Astrocyte of the hippocampus (primary cell): ENCODE measurements at places on chromosomes 6 and 20.

GRCh38 chr20:48381353-48382120, 446.3 kb downstream of the PREX1 start:
- peak; percentile 19 for DNase-seq

- no peak for DNase-seq
Observed at GRCh38 chr6:166949528-166950442, 6.6 kb downstream of the RNASET2 start.

DNA sequence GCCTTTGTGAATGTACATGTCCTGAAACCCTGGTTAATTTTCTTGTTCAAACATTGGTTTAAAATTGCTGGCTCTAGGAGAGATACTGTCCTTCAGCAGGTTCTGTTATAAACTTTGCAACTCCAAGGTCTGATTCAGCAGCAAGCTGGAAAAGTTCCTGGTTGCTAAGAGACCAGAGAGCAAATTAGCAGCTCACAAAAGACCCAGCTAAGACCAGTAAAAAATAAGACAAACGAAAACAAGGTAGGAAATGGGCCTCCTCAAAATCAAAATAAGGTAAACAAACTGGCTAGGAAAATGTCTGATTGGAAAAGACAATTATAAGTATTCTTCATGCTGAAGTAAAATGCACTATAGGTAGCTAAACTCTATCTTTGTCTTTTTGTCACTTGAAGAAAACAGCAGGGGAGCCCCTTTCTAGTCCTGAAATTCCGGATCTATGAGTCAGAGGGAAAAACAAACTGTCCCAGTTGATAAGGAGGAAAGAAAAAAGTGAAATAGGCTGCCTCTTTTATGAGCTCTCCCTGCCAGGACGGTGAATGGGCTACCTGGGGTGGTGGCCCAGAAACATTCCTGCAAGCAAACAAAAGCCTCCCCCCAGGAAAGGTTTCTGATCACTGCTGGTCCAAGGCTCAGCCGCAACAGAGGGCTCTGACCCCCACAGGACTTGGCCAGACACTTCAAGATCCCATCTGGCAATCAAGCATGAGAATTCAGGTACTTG, 41.6 kb downstream of the UNC5CL start:
- peak; percentile 92 for DNase-seq

- DNase-seq = peak; percentile 48
Observed at GRCh38 chr6:51626391-51626790, 461.0 kb downstream of the PKHD1 start.

DNA sequence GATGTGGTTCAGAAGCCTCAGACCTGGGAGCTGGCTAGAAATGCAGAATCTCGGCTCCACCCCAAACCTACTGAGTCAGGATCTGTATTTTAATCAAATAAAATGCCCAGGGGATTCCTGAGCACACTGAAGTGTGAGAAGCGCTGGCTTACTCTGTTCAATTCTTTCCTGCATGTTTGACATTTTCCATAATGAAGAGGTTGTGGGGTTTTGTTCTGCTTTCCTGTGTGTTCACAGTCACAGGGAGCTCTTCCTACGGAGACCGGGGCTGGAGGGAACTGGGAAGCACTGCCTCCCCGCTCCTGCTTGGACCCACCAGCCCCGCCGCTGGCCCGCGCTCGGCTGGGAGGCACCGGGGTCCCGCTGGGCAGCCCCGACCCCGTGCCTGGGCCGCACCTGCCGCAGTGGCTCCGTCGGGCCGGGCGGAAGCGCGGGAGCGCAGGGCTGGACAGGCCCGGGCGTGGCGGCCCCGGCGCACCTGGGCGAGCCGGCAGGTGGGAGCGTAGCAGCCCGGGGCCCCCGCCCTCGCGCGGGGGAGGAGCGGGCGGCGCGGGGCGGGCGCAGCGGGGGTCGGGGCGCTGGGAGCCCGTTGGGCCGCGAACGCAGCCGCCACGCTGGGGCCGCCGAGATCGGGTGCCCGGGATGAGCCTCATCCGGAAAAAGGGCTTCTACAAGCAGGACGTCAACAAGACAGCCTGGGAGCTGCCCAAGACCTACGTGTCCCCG, at the start of gene MAPK13:
MAPK13 (plus strand) TSS at position 573 of the 726 bp plus-strand sequence; CDS start at position 643, 70 bp downstream.
- peak; percentile 35 for DNase-seq

DNA sequence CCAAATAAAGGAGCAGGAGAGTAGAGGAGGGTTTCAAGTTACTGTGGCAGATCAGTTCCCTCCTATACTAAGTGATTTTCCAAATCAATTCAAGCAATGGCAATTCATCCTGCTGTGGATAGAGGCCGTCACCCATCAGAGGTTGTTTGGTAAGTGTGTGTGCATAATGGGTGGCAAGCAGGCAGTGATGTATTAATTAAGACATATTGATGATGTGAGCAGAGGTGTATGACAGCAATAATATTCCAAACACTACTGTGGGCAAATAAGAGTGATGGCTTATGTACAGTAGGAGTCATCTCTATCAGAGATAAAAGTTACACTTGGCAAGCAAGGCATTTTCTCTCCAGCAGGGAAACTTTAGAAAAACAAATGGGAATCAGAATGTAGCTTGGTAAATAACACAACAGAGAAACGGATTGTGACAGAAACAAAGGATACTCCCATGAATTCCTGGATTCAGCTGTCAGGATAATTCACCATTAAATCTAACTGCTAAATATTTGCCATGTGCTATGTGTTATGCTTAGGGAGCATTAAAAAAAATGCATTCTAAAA, 196.3 kb downstream of the KHDC1L start:
- no peak for DNase-seq

DNA sequence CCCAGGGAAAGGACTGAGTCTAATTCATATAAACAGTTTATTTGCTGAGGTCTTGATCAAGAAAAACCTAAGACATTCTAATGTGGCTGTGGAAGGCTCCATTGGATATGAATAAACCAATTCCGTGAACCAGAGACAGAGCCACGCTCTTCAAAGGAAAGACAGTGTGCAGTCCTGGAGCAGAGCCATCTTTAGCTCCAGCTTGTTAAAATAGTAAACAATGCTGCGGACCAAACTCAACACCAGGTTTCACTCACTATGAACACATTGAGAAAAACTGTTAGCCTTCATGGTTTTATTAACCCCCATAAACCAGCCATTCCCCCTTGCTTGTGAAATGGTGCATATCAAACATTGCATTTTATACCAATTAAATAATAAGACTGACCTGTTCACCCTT, 61.9 kb downstream of the COL9A1 start:
- DNase-seq = no peak

GRCh38 chr6:131363947-131364834, 208.8 kb upstream of the ARG1 start:
- DNase-seq = no peak

DNA sequence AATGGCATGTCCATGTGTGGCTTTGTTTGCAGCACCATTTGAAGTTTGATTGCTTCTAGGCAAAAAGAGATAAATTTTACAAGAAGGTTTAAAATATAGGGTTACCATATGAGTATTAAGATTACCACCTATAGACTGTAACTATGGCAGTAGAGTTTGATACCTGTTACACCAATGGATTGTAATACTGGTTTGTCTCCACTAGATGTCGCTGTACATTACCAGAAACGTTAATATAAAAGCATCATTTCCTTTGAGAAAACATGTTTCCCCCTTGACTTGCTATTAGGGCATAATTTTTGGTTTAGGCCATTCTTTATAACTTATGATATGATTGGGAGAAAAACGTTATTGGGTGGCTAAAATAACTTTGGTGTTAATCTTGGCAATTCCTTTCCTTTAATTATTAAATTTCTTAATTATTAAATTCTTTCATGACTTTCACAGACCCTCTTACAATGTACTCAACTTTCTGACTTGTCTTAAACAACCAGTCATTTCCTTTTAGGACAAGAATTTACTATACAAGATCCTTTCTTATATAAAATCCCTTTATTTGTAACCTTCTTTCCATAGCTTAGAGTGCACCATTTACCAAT, 42.8 kb downstream of the HLA-DPB1 start:
- DNase-seq = peak; percentile 69

GRCh38 chr6:35426074-35426473, 26.1 kb upstream of the FANCE start:
- no peak for DNase-seq

- no peak for DNase-seq
Observed at GRCh38 chr20:31862506-31862905, 7.8 kb downstream of the DUSP15 start.

DNA sequence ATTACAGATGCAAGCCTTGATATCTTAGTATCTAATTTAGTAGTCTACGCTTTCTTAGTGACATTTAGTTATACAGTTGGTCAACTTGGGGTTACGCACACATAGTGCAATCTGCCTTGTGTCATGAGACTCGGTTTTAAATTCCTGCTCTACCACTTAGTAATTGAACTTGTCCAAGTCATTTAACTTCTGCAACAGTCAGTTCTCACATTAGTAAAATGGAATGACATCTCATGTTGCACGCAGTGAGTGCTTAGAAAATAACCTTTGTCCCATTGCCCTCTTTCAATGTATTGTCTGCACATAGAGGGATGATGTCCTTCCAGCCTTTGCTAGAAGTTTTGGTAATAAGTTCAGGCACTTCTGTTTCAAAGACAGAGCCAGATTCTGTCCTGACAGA, 48.6 kb downstream of the TMEM170B start:
- DNase-seq = peak; percentile 40

- no peak for DNase-seq
Observed at GRCh38 chr6:84791233-84791632, 26.8 kb upstream of the TBX18 start.

GRCh38 chr20:61924211-61924857, 141.3 kb downstream of the TAF4 start:
- DNase-seq = no peak

DNA sequence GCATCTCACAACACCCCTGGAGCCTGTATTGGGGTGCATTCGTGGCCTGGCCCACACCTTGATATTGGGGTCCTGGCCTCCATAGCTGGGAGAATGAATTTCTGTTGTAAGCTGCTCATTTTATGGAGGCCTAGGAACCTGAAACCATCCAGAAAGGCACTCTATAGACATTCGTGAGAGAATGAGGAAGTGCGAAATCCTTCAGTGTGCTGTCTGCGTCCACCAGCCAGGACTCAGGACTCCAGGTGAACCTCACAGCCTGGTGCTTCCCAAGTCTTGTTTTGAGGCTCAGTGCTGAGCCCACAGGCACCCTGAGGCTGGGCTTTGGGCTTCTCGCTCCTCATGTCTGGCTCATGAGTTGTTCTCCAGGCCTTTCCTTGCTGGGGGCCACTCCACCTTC, 11.9 kb upstream of the RBBP8NL start:
- no peak for DNase-seq

DNA sequence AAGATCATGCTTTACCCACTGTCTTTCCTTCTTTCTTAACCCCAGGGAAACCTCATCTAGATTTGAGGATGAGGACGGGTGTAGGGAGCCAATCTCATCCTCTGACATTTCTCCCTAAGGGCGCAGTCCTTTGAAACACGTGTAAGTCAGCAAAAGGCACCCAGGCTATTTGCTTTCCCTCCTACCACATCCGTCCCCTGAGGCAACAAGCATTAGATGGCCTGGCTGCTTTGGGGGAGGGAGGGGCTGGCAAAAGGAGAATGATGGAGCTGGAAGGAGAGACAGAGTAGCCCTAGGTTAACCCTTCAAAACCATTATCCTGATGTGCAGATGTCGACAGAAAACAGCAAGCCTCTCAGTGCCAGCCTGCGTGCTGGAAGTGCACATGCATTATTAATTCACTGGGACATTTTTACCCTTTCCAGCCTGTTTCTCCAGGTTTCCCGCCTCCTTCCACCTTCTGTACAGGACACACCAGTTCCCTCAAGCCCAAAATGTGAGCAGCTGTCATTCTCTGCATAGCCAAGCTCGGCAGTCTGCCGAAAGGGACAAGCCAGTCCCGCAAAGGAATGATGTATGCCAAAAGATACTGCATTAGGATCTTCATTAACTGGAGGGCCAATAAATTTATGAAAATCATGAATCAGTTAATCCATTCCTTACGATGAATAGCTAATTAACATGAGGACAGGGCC, 547.2 kb downstream of the CD83 start:
- DNase-seq = no peak

- peak; percentile 78 for DNase-seq
Observed at GRCh38 chr6:112338166-112338709, 8.9 kb upstream of the RFPL4B start.

DNA sequence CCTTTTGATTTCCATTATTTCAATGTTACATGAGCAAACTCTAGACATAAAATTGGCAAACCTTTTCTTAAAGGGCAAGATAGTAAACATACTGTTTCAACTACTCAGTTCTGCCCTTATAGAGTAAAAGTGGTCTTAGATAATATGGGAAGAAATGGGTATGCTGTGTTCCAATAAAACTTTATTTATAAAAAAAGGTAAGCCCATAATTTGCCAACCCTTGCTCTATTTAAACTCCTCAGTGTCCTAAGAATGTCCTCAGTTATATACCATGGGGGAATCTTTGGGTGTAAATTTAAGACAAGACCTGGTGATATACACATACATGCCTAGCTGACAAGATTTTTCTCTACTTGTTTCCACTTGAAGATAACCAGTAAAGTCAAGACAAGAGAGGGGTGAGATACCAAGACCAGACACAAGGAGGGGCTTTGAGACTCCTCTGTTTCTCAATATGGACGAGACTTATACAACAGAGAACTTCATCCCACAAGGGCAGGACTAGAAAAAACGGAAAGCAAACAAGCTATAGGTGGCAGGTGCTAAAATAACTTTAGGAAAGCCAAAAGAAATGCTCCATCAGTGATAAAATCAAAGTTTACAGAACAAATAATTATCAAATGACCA, 10.5 kb downstream of the SNX3 start:
- DNase-seq = peak; percentile 18

DNA sequence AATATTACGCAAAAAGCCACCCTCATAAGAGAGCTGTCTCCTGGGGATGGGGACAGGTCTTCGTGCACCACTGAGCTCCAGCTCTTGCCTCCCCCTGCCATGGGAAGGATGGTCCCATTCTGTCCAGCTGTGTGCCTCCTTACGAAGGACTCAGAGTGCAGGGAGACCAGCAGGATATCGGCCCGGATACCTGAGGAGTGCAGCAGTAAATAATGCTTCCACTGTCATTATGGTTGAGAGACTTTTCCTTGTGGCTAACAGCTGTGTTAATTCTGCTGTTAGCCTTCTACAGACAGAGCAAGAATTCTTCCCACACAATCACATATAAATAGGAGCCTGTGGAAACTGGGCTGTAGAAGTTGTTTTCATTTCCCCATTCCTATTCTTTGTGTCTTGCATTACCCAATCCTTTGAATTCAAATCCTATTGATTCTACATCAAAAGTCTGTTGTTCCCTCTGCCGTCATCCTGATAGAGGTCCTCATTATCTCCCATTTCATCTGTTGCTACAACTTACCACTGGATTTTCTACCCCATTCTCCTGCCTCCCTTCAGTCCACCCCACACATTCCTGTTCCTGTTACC, 364.6 kb upstream of the SOX4 start:
- peak; percentile 12 for DNase-seq

DNA sequence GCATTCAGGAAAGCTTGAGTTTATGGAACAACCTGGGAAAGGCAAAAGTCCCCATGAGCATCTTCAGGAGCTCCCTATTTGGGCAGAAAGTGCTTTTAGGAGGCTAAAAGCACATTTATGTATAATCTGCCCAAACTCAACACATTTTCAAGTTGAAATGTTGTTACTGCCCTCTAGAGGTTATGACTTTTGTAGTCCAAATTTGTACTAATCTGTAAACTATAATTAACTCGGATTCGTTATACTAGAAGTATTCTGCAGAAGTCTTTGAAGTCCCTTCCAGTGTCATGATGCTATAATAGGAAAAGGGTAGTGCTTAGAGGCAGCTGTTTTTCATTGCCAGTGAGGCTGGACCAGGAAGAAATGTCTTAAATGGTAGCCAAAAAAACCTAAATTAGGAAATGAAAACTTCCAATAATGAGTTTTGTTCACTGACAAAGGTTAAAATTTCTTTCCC, 44.8 kb upstream of the EMILIN3 start:
- peak; percentile 33 for DNase-seq

- no peak for DNase-seq
Observed at GRCh38 chr6:87905101-87905641, 142.5 kb upstream of the SPACA1 start.

- no peak for DNase-seq
Observed at GRCh38 chr6:42175860-42176259, 2.7 kb downstream of the GUCA1A start.
